ENCODE measurements at places on chromosomes 3 and 15. TPM values are rescaled to one million over a fixed set of nuclear protein-coding genes. Genes with fewer than 3 reads are reported as not detected.
A peak's percentile ranks its signal among the peaks of the same experiment; 100 is the strongest.

DNA sequence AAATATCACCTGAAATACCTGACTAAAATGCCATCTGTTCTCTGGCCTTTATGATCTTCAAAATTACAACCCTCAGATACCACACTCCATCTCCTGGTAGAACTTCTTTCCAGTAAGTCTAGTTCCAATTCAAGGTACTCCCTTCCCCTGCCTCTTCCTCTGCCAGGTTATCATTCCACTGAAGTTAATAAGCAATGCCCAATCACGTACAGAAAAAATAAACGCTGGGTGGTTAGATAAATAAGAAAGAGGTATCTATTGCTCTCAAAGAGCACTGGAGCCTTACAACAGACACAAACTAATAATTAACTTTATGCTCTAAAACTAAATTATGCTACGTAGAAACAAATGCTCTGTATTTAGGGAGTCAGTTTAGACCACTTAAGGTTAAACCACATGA is 112.5 kb downstream of the MYO9A start:
- no peak for DNase-seq

GRCh38 chr3:194707147-194707540 is 21.5 kb downstream of the FAM43A start:
- no peak for DNase-seq

GRCh38 chr3:40019376-40019775 is 210.0 kb downstream of the MYRIP start:
- no peak for DNase-seq

DNA sequence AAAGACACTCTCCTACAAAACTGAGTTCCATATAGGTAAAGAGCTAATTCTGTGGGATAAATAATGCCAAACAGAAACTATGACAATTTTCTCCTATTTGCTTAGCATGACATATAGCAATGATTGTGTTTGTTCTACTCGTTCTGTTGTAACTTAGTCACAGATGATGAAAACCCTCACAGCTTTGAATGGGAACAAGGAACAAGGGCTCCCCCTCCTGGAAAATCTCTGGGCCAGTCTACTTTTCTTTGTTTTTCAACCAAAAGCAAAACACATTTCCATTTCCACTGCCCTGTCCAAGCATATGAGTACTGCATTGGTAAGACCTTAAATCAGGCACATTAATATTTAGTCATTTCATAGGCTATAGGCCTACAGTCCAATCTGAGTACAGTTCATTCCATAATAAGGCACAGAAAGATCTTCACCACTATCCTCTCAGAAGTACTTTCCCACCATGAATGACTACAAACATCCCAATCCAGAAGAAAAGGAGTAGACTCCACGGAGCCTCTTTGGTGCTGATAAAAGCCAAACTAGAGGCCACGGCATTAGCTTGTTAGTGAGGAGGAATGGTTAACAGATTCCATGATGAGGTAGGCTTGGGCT is 67.1 kb downstream of the ATP8B4 start:
- peak; percentile 52 for DNase-seq

DNA sequence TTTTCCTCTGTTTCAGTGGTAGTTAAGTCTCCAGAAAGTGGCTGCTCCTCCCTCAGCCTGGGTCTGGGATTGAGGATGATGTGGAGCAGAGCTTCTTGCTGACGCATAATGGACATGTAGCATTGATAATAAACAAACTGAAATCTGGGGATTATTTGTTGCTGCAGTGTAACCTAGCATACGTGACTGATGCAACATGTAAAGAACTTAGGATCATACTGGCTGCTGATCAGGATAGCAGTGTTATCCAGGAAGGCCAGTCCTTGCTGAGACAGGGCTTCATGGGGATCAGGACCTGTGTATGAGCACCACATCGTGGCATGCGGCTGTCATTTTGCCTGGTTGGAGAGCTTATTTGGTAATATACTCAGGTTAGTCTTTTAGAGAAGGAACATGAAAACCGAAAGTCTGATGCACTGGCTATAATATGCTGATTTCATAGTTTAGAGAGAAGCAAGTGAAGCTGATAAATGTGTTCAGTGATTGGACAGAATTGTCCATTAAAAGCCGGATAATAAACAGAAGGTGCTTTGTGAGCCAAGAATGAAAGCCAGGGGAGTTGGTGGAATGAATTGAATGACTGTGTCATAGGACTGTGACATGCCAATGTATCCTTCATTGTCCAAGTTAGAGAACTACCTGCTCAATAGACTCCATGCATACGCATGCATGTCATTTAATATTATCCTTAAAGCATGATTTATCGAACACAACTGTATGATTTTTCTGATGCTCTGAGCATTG is 4.1 kb downstream of the MINAR1 start:
- no peak for DNase-seq

GRCh38 chr3:5035692-5036391 is 56.6 kb downstream of the BHLHE40 start:
- DNase-seq, result no peak

DNA sequence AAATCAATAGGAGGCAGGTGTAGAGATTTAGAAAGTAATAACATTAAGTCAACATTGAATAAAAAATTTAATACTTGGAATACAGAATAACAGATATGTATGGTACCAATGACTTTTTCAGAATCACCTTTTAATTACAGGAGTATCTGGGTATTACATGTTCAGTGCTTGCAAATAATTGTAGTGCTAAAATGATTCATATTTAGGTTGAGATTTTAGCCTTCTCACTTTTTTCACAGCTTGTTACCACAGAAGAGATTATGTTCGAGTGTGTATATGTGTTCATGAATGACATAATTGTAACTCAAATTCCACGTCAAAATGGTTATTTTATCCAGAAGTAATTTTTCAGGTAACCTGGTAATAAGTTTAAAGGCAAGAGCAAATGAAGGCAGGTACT is 187.9 kb upstream of the TBL1XR1 start:
- no peak for DNase-seq

- DNase-seq, result no peak
These were observed 680 bp downstream of the POC1A start for GRCh38 chr3:52153389-52154096.

Gene NEK10
- polyA plus RNA-seq, result 0.20 TPM
